ENCODE measurements at places on chromosomes 11 and 22. TPM values are rescaled to one million over a fixed set of nuclear protein-coding genes. Genes with fewer than 3 reads are reported as not detected.

The MB gene
- total RNA-seq = not detected

The OR2AG1 gene
- not detected for total RNA-seq

The KCNC1 gene
- total RNA-seq = not detected

The ZNF215 gene
- total RNA-seq = 7.2 TPM

The POU2F3 gene
- total RNA-seq = not detected

The API5 gene
- 59.9 TPM for total RNA-seq

DNA sequence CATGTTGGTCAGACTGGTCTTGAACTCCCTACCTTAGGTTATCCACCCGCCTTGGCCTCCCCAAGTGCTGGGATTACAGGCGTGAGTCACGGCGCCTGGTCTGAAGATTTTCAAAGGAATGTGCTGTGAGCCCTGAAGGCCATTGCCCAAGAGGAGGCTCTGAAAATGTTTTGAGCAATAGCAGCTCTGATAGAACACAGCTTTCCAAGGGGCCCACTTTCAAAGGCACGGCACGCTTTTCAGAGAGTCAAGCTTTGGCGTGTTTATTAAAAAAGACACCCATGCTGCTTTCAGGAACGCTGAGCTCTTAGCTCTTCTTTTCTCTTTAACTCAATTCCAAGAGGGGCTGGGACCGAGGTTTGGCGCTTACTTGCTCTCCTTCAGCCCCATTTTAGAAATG, 73.8 kb upstream of the CDON start:
- peak; percentile 75 for DNase-seq

GRCh38 chr11:133123366-133123765, 408.9 kb downstream of the OPCML start:
- no peak for DNase-seq

DNA sequence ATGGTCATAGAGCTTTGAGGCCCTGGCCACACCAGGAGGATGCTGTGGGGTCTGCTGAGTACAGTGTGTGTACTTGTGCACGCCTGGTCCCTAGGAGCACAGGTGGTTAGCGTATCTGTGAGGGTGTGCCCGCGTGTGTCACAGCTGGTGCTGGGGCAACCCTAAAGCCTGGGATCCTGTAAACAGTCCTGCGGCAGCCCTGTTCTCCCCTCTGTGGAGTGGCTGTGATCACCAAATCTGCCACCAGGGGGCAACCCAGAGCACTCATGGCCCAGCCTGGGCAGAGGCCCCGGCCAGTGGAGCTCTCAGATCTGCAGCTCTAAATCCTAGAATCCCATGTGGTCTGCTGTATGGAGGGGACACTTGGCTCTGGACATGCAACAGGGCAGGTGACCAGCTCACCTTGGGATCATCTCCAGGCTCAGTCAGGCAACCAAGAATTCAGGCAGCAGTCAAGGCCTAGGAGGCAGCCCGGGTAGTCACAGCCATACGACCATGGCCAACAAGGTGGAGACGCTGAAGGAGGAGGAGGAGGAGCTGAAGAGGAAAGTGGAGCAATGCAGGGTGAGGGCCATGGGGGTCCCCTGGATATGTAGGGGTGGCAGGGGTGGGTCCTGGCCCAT, 3.9 kb downstream of the SH3BP1 start:
- peak; percentile 57 for DNase-seq

- DNase-seq = no peak
Measured at GRCh38 chr22:44683237-44683636, 18.8 kb upstream of the PRR5 start.

DNA sequence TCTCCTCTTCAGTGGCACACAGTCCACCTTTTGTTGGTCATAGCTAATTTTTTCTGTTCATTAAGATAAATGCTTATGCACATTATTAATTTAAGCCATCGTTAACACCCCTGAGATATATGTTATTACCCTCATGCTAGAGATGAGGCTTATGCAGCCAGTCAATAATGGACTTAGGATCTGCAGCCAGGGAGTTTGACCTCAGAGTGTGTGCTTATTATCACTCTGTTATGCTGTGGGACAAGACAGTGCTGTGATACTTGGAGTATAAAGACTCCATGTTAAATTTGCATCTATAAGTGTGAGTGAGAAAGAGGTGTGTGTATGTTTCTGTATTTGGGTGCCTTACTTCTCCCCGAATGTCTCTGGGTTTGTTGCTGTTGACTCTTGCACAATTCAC, 969.3 kb downstream of the OPCML start:
- no peak for DNase-seq

GRCh38 chr22:40348025-40348658, 1.8 kb downstream of the ADSL start:
- DNase-seq = peak; percentile 62

DNA sequence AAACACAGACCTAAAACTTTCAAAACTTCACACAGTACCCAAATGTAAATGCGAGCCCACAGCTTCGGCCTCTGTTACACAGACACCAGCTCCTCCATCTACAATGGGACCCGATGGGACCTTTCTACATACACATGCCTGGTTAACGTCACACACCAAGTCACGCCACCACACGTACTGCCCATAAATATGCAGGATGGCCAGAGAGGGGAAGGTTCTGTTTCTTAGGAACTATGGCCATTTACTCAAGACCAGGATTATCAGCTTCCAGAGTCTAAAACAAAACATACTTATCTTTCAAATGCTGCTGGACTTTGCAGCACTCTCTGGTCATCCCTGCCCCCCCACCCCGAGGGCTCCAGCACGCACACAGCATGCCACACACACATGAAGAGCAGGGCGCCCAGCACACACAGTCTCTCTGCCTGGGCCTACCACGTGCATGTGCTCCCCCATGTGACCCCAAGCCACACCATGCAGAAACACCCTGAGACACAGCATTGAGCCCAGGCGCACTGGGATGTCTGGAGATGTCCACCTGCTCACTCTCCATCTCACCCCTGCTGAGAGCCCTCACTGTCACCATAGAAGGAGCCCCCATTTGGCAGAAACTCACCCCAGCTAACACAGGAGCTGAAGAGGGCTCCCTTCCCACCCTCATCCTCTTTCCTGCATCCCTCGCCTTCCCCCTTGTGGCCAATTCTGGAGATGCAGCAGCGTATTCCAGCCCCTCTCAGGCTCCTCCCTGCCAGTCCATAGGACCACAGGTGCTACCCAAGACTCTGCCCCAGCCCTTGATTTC, 61.8 kb downstream of the SLC22A12 start:
- DNase-seq = peak; percentile 55

- no peak for DNase-seq
Measured at GRCh38 chr22:46131151-46131587, 19.2 kb upstream of the PPARA start.

DNA sequence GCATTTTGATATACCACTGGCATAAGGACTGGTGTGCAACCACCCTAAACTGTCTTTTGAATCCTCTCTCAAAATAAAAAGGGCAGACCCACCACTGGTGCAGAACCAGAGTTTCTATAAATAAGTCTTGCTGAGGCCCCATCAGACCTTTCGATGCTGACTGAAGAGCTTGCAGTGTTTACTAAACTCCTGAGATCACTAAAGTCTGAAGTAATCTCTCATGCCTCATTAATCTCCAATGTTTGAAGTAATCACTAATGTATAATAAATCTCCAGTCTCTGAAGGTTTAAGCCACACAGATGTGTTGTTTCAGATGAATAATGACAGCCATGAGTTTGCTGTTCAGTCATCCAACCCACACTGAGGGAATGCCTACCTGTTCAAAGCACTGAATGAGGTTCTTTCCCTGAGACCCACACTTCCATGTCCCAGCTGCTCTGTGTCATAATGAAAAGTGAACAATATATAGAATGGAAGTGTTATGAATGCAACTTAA, 50.6 kb upstream of the DEUP1 start:
- no peak for DNase-seq

DNA sequence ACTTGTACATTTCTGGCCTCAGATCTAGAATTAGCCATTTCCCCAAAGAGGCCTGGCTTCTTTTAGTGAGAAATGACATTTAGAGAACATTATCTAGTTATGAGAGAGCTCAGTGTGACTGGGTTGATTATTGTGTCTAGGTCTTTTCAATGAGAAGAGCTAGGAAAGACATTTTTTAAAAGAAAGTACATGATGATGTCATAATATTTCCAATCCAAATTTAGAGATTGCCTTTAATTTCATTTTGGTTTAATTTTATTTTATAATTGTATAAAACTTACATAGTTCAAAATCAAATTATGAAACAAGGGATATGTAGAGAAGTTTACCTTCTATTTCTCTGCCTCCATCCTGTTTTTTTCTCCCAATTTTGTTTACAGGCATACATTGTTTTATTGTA, 354.9 kb downstream of the TMEM135 start:
- no peak for DNase-seq

DNA sequence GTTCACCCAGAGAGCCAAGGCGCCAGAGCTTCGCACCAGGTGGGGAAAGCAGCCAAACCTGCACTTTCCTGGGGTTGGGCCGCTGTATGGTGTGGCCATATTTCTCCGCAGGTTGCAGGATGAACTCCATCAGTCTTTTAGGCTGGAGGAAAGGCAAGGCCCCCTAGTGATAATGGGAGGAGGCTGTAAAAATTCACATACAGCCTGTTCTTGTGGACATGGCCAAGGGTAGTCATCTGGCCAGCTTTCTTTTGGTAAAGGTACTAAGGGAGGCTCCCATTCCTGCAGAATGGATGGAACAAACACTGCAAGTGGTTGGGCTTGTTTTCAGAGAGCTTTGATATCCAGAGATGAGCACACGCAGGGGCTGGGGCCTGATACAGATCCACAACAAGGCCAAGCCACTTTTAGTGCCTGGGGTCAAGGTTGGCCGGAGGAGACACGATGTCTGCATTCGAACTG, 29.6 kb downstream of the C22orf31 start:
- no peak for DNase-seq
